ENCODE measurements at places on chromosomes 5 and 9.

- peak; percentile 76 for DNase-seq
Observed at GRCh38 chr5:141992349-141992963, 20.4 kb downstream of the GNPDA1 start.

- DNase-seq, result no peak
Observed at GRCh38 chr5:151885138-151885908, 39.3 kb downstream of the GLRA1 start.

GRCh38 chr5:95130941-95131340 is 154.0 kb downstream of the MCTP1 start:
- no peak for DNase-seq

DNA sequence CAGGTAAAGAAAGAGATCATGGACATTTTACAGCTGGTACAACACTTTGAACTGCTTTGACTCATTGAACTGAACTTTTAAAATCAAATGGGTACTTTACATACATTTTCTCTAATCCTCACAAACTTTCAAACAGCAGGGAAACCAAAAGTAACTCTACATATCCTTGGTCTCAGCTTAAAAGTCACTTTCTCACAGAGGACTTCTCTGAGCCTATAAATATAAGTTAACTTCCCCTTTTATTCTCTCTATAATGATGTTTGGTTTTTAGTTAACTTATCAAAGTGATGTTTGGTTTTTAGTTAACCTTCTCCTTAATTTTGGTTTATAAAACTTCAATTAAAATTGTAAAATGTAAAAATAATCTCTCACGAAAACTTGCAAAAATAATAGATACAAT is 209.8 kb downstream of the MCTP1 start:
- no peak for DNase-seq

DNA sequence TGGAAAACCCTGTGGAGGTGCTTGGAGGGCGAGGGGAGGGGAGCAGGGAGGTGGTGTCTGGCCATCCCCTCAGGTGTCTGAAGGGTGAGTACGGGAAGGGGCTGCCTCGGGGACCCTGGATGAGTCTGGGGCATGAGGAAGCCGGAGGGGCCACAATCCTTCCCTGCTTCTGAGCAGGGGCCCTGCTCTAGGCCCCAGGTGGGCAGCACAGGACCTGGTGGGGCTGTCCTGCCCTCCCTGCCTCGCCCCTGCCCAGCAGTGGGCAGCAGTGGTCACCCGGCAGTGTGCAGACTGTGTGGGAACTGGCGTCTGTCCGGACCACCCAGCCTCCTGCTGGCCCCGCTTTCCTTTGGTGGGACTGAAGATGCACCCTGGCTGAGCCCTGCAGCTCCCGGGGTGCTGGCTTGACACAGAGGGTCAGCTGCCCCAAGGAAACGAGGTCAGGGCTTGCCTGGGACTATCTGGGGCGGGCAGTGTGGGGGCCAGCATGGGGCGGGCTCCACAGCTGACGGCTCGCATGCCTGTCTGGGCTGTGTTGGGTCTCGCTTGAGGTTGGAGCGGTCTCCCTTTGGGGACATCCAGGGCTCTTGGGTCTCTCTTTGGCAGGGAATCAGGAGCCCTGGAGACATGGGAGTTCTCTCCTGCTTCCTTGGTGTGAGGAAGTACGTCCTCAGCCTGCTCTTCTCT is 26.1 kb downstream of the RXRA start:
- DNase-seq, result no peak

DNA sequence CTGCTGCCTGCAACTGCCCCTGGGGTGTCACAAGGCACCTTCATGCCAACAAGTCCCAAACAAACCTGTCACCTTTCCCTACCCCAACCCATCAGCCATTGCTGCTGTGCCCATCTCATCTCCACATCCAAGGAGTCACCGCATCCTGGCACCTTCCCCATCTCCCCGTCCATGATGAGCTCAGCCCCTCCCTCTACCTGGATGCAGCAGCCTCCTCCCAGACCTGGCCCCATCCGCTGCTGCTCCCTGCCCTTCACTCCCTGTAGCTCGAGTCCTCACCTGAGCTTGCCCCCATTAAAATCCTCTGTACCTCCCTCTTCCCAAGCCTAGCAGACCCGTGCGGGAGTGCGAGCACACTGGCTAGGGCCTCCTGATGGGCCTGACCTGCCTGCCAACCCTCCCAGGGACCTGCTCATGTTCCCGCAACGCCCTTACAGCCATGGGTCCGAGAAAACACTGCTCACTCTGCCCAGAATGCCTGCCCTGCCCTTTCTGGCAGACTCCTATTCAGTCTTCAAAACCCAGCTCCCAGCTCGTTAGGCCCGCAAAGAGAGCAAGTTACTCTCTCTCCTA is 110.6 kb downstream of the ADAMTS2 start:
- DNase-seq, result no peak

GRCh38 chr5:55853041-55853670 is 2.0 kb downstream of the IL31RA start:
- no peak for DNase-seq

DNA sequence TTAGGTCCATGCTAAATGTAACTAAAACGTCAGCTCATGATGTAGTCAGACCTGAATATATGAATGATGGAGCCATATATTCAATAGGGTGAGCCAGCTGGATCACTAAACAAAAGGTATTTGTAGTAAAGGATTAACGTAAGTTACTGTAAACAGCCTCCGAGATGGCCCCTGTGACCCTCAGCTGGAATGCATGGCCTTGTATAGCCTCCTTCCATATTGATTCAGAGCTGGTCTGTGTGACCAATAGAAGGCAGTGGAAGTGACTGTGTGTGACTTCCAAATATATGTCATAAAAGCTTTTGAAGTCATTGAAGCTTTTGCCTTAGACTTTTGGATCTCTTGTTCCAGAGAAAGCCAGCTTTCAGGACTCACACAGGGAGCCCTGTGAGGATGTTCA is 154.4 kb upstream of the CHD1 start:
- no peak for DNase-seq

DNA sequence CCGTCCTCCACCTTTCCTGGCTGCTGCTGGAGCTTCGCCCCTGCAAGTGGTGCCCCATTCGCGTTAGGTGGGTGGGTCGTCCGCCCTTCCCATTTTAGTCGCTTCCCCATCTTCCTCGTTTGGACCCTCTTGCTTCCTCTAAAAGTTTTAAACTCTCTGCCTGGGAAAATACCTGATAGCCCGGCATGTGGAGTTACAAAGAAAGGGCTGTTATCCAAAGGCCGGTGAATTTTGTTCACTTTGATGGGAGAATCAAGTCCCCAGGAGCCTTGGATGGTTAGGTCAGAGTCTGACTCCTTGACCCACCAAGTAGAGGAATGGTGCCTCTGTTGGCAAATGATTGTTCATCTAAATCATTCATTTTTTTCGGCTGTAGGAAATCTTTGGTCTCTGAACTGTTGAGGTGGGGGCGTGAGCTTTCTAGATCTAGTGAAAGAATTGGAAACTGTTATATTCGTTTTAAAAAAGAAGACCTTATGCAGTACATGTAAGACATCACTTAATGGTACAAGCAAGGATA is 29.5 kb upstream of the APC start:
- peak; percentile 24 for DNase-seq

DNA sequence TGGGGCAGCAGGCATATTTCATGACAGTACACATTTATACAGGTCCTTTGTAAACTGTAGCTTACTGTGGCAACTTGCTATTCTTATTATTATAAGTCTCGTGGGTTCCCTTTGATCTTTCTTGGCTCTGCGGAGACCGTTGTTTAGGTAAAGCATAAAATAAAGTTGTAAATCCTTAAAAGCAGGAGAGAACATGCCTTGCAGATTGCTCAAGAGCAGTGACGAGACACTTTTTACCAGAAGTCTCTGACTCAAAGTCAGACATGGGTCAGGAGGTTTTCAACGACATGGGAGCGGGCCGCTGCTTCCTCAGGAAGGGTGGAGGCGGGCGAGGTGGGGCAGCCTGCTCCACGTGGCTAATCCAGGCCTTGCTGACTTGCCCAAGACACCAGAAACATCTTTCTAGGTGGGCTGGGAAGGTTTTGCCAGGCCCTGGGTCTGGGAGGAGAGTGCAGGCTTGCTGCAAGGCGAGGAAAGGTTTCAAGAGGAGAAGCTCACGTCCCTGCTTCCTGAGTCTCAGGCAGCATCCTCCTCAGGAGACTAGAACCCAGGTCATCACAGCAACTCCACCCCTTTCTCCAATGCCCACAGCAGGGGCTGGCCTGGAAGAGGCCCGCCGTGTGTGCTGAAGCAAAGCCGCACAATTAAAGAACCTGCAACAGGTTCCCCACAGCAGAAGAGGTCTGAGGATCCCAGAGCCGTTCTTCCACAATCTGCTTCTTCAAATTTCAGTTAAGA is 6.5 kb downstream of the TBC1D2 start:
- DNase-seq, result no peak

DNA sequence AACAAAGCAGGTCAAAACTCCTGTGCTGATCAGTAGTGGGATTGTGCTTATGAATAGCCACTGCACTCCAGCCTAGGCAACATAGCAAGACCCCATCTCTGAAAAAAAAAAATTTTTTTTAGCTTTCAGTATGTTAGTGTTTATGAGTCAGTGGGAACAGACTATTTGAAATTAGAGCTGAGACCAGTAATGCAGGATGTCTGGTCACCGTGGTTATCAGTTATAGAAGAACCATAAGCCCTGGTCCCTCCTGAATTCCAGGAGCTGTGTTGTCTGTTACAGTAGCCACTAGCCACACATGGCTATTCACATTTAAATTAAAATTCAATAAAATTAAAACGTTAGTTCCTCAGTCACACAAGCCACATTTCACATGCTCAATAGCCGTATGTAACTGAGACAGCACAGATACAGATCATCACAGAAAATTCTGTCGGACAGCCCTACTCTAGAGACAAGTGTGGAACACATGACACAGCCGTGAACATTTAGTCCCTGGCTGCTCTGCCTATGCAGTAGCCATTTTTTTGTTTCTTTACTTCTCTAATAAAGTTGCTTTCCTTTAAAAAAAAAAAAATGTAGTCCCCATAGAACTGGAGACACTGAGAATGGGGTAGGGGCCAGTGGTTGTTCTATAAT is 96.1 kb upstream of the SAP30L start:
- no peak for DNase-seq

DNA sequence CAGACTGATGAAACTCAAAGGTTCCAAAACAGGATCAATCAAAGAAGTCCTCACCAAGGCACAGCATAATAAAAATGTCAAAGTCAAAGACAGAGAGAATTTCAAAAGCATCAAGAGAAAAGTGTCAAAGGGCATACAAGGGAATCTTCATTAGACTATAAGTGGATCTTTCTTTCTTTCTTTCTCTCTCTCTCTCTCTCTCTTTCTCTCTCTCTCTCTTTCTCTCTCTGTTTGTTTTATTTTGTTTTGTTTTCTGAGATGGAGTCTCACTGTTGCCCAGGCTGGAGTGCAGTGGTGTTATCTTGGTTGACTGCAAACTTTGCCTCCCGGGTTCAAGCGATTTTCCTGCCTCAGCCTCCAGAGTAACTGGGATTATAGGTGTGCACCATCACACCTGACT is 148.3 kb upstream of the CD180 start:
- no peak for DNase-seq

GRCh38 chr5:159640921-159641320 is 275.4 kb upstream of the ADRA1B start:
- no peak for DNase-seq
